ENCODE measurements at places on chromosomes 3 and 15. TPM values are rescaled to one million over a fixed set of nuclear protein-coding genes. Genes with fewer than 3 reads are reported as not detected.

- no peaks in the 10 kb centered on the region for H3K27me3 ChIP-seq
- H3K4me1 ChIP-seq: no peaks in the 10 kb centered on the region
Measured at GRCh38 chr3:181362378-181362777, 349.3 kb upstream of the SOX2 start.

- H3K4me3 ChIP-seq: no peak overlapping the region
- no peak for DNase-seq
- H3K27me3 ChIP-seq: no peaks in the 10 kb centered on the region
- no peak overlapping the region for H3K27ac ChIP-seq
- no peaks in the 10 kb centered on the region for H3K4me1 ChIP-seq
Measured at GRCh38 chr3:43559961-43560360, 61.9 kb downstream of the ANO10 start.

DNA sequence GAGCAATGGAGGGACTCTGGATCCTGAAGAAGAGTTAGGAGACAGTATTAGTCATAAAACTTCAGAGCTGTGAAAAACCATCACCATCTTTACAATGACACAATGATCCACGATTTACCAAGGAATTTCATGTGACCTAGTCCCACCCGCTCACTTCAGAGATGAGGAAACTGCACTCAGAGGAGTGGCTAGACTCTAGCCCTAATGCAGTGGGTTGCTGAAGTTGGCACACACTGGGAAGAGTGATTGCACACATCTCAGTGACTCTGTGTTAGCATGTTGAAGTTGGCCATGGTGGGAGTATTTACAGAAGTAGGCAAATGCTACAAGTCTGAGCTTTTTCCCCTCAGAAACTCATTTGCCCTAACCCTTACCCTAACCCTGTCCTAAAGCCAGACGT, 35.2 kb upstream of the SPATA12 start:
- no peak overlapping the region for H3K27ac ChIP-seq
- H3K4me3 ChIP-seq: no peak overlapping the region
- DNase-seq: no peak
- H3K27me3 ChIP-seq: no peaks in the 10 kb centered on the region
- no peaks in the 10 kb centered on the region for H3K36me3 ChIP-seq
- H3K4me1 ChIP-seq: no peaks in the 10 kb centered on the region

GRCh38 chr3:183924956-183925355, 40.3 kb upstream of the PARL start:
- H3K4me3 ChIP-seq: no peak overlapping the region
- DNase-seq: no peak
- H3K27me3 ChIP-seq: no peaks in the 10 kb centered on the region
- no peaks in the 10 kb centered on the region for H3K4me1 ChIP-seq

GRCh38 chr3:80556763-80557162, 789.0 kb upstream of the ROBO1 start:
- no peaks in the 10 kb centered on the region for H3K27me3 ChIP-seq
- DNase-seq: no peak
- H3K4me3 ChIP-seq: no peak overlapping the region
- H3K36me3 ChIP-seq: no peaks in the 10 kb centered on the region

Gene TM4SF18
- total RNA-seq: not detected

Gene GOLGA6L6
- total RNA-seq: not detected

Gene RUBCN
- 32.9 TPM for total RNA-seq

Data from activated CD4-positive, alpha-beta memory T cell treated with anti-CD3 and anti-CD28 coated beads for 36 hours (primary cell).